ENCODE measurements at places on chromosomes 2 and 18.

GRCh38 chr2:220117025-220117424 lies 489.6 kb downstream of the SLC4A3 start:
- no peaks in the 10 kb centered on the region for H3K4me1 ChIP-seq
- no peak overlapping the region for H3K27ac ChIP-seq
- no peak for DNase-seq
- H3K27me3 ChIP-seq: no peaks in the 10 kb centered on the region
- H3K36me3 ChIP-seq: no peaks in the 10 kb centered on the region

DNA sequence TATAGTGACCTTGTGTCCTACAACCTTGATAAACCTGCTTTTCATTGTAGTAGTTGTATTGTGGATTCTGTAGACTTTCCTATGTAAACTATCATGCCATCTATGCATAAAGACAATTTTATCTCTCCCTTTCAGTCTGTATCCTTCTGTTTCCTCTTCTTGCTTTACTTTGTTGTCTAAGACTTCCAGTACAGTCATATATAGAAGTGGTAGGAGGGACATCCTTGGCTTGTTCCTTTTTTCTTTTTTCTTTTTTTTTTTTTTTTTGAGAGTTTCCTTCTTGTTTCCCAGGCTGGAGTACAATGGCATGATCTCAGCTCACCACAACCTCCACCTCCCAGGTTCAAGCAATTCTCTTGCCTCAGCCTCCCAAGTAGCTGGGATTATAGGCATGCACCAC lies 39.7 kb downstream of the UBE2F start:
- H3K27ac ChIP-seq: no peak overlapping the region
- H3K4me1 ChIP-seq: no peaks in the 10 kb centered on the region
- H3K36me3 ChIP-seq: peaks cover 16% of the 10 kb centered on the region
- H3K4me3 ChIP-seq: no peak overlapping the region
- no peaks in the 10 kb centered on the region for H3K27me3 ChIP-seq

DNA sequence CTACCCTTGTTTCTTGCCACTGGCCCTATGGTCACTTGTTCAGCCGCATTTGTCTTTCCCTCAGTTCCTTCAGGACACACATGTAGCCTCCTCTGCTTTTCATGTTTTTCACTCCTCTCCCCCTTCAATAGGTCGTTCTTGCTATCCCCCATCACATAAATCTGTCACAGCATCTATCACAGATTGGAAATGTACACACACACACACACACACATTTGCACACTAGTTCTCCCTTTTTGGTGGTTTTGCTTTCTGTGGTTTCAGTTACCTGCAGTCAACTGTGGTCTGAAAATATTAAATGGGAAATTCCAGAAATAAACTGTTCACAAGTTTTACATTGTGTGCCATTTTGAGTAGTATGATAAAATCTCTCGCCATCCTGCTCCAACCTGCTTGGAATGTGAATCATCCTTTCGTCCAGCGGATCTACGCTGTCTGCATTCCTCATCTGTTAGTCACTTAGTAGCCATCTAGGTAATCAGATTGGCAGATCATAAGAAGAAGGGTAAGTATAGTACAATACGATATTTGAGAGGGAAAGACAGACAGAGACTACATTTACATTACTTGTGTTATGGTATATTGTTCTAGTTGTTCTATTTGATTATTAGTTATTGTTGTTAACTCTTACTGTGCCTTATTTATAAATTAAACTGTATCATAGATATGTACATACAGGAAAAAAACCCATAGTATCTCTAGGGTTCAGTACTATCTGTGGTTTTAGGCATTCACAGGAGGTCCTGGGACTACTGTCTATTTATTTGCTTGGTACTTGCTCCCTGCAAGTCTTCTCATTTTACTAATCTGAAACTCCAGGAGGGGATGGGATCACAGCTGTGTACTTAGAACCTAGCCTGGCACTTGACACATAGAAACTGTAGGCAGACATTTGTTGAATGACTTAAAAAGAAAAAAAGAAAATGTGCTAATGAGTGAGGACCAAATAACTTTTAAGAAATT lies 86.1 kb upstream of the PNPT1 start:
- no peaks in the 10 kb centered on the region for H3K4me1 ChIP-seq
- H3K36me3 ChIP-seq: no peaks in the 10 kb centered on the region
- no peak overlapping the region for H3K4me3 ChIP-seq
- no peak for DNase-seq

DNA sequence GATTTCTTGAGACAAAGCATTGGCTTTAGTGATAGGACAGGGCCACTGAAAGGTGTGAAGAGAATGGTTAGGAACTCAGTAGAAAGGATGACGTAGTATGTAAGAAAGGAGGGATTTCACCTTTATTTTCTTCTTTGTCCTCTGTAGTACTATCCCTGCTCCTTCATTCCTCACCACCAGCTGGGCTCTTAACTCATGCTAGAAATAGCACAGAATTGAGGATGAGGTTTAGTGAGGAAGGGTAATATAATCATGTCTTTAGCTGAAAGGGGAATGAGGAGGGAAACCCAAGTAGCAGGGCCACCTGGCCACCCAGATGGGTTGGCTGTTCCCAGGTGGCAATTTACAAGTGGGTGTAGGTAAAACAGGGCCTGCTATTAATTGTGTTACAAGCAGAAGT lies 15.2 kb downstream of the ACVR2A start:
- H3K4me1 ChIP-seq: peaks cover 4% of the 10 kb centered on the region
- H3K27ac ChIP-seq: no peak overlapping the region
- H3K27me3 ChIP-seq: no peaks in the 10 kb centered on the region
- H3K36me3 ChIP-seq: no peaks in the 10 kb centered on the region
- DNase-seq: no peak
- no peak overlapping the region for H3K4me3 ChIP-seq

- DNase-seq: peak; percentile 43
- H3K4me1 ChIP-seq: no peaks in the 10 kb centered on the region
- H3K4me3 ChIP-seq: no peak overlapping the region
- no peaks in the 10 kb centered on the region for H3K27me3 ChIP-seq
- H3K27ac ChIP-seq: no peak overlapping the region
- no peaks in the 10 kb centered on the region for H3K36me3 ChIP-seq
Observed at GRCh38 chr2:2827761-2828221, 496.7 kb upstream of the MYT1L start.

- H3K4me3 ChIP-seq: no peak overlapping the region
- H3K27ac ChIP-seq: no peak overlapping the region
- no peaks in the 10 kb centered on the region for H3K4me1 ChIP-seq
- DNase-seq: no peak
- no peaks in the 10 kb centered on the region for H3K27me3 ChIP-seq
- no peaks in the 10 kb centered on the region for H3K36me3 ChIP-seq
Observed at GRCh38 chr2:141417246-141417797, 713.5 kb downstream of the LRP1B start.

- no peaks in the 10 kb centered on the region for H3K36me3 ChIP-seq
- no peaks in the 10 kb centered on the region for H3K4me1 ChIP-seq
- no peak overlapping the region for H3K4me3 ChIP-seq
- no peak overlapping the region for H3K27ac ChIP-seq
- DNase-seq: no peak
Observed at GRCh38 chr2:176502619-176503018, 233.4 kb downstream of the MTX2 start.

GRCh38 chr18:14978962-14979535 lies 231.1 kb downstream of the ANKRD30B start:
- no peaks in the 10 kb centered on the region for H3K27me3 ChIP-seq
- H3K27ac ChIP-seq: no peak overlapping the region
- no peak overlapping the region for H3K4me3 ChIP-seq

DNA sequence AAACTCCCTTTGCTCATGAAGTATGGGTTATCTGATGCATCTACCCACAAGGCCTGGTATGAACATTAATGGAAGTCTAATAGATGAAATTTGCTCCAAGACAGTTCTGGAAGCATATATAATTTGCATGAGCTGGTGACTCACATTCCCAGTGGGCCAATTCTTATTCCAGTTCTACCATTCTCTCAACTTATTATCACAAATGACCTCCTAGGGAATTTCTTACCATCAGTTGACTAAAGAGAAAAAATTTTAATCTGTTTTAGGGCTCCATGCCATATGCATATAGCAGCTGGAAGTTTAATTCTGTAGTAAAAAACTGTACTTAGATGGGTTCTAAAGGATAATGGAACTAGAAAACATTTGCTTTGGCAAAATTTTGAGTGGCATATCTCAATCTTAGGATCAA lies 165.2 kb upstream of the COL3A1 start:
- no peaks in the 10 kb centered on the region for H3K27me3 ChIP-seq
- no peak for DNase-seq

DNA sequence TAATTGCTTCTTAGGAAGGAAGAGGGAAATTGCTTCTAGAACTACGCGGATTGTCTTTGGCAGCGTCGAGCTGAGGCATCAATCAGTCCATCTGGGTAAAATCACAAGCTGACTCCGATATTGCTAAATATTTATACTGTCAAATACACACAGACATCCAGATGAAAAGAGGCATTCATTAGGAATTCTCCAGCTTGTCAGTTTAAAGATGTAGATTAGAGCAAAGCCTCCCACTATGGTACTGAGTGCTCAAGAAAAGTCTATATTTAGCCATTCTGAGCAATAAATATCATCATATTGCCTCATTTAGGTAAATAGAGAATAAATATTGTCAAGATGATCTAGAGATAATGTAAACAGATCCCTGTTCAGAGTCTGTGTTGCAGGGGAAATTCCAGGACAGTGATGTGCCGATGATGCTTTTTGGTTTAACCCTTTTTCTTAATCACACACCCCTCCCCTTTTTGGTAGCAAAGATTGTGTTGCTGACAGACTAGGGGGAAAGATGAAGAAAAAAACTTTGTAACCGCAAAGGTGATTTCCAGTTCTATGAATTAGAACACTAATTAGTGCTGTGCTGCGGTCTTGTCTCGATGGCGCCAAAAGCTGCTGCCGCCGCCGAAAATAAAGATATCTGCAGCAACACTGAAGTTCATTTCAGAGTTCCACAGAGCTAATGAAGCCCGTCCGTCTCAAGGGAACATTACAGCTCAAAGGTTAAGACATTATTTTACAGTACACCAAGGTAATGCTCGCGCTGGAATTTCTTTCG lies 171.8 kb downstream of the PTGR3 start:
- H3K27ac ChIP-seq: no peak overlapping the region
- no peak overlapping the region for H3K4me3 ChIP-seq
- no peaks in the 10 kb centered on the region for H3K27me3 ChIP-seq

- no peaks in the 10 kb centered on the region for H3K4me1 ChIP-seq
- no peak overlapping the region for H3K27ac ChIP-seq
- H3K4me3 ChIP-seq: no peak overlapping the region
Observed at GRCh38 chr2:161273038-161273760, 35.0 kb upstream of the PSMD14 start.

- no peaks in the 10 kb centered on the region for H3K27me3 ChIP-seq
- no peaks in the 10 kb centered on the region for H3K36me3 ChIP-seq
- no peak overlapping the region for H3K27ac ChIP-seq
- no peak overlapping the region for H3K4me3 ChIP-seq
Observed at GRCh38 chr2:148984449-148984848, 54.0 kb upstream of the LYPD6B start.

DNA sequence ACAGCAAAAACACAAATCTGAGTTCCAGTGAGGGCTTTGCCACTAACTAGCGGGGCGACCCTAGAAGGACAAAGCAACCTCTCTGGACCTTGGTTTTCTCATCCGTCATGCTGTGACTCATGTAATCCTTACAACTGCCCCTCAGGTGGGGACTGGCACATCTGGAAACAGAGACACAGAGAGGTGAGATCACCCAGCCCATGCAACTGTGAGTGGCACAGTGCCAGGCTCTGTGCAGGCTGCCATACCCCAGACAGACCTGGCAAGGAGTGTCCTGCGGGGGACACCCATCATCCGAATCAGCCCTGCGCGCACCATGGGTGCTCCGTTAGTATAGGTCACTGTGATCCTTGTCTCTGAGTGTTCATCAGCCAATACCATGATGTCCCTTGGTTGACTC lies 198.3 kb downstream of the SMAD7 start:
- no peak for DNase-seq
- H3K36me3 ChIP-seq: no peaks in the 10 kb centered on the region
- peaks cover 4% of the 10 kb centered on the region for H3K4me1 ChIP-seq
- H3K27me3 ChIP-seq: no peaks in the 10 kb centered on the region

GRCh38 chr2:134402410-134402809 lies 148.5 kb downstream of the MGAT5 start:
- peaks cover 18% of the 10 kb centered on the region for H3K36me3 ChIP-seq
- H3K4me3 ChIP-seq: no peak overlapping the region
- no peak overlapping the region for H3K27ac ChIP-seq
- DNase-seq: no peak
- H3K27me3 ChIP-seq: no peaks in the 10 kb centered on the region

GRCh38 chr2:138103156-138103555 lies 138.9 kb downstream of the HNMT start:
- H3K4me1 ChIP-seq: no peaks in the 10 kb centered on the region
- H3K36me3 ChIP-seq: no peaks in the 10 kb centered on the region
- no peaks in the 10 kb centered on the region for H3K27me3 ChIP-seq
- H3K4me3 ChIP-seq: no peak overlapping the region

DNA sequence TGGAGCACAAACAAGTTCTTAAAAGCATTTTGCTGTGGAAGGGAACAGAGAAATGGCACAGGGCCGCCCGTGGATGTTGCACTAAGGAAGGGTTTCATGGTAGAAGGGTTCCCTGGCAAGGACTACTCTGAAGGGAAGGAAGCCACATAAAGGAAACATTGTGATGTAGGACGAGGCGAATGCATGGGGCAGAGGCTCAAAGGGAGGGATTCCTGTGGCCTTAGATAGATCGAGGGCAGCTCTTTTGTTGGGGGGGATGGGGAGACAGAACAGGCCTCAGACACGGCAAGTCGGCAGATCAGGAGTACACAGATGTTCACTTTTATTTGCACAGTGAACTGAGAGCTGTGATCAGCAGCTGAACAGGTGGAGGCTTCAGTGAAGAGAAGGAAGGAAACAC lies 205.4 kb downstream of the SNTG2 start:
- H3K4me3 ChIP-seq: no peak overlapping the region
- H3K36me3 ChIP-seq: no peaks in the 10 kb centered on the region
- H3K4me1 ChIP-seq: no peaks in the 10 kb centered on the region

GRCh38 chr2:191566344-191566743 lies 111.6 kb upstream of the NABP1 start:
- H3K4me3 ChIP-seq: no peak overlapping the region
- H3K36me3 ChIP-seq: no peaks in the 10 kb centered on the region
- H3K27ac ChIP-seq: no peak overlapping the region
- H3K4me1 ChIP-seq: peaks cover 13% of the 10 kb centered on the region

- no peaks in the 10 kb centered on the region for H3K36me3 ChIP-seq
- no peak overlapping the region for H3K4me3 ChIP-seq
- H3K27me3 ChIP-seq: no peaks in the 10 kb centered on the region
- no peak overlapping the region for H3K27ac ChIP-seq
- no peak for DNase-seq
Observed at GRCh38 chr2:17136231-17136630, 382.0 kb downstream of the RAD51AP2 start.

- no peak for DNase-seq
- no peaks in the 10 kb centered on the region for H3K27me3 ChIP-seq
- no peaks in the 10 kb centered on the region for H3K4me1 ChIP-seq
- H3K27ac ChIP-seq: no peak overlapping the region
- H3K4me3 ChIP-seq: no peak overlapping the region
- H3K36me3 ChIP-seq: no peaks in the 10 kb centered on the region
Observed at GRCh38 chr18:59842947-59843346, 56.8 kb upstream of the PMAIP1 start.

DNA sequence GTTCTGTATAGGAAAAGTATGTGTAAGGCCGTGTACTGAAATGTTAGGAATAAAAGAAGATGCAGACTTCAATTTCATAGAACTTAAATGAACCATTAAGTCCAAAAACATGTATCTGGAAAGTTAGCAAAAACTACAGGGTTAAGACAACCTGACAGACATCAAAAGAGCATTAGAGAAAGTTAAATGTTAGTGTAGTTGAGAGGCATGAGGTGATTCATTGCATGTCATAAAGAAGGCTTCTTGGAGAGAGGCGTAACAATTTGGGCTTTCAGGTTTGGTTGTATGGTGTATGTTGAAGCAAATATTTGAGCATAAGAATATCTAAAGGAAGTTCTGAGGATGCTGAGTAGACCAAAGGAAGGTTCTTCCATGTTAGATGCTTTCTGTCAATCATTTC lies 6.3 kb downstream of the EPC2 start:
- no peaks in the 10 kb centered on the region for H3K27me3 ChIP-seq
- H3K4me1 ChIP-seq: peaks cover 53% of the 10 kb centered on the region
- no peak overlapping the region for H3K4me3 ChIP-seq
- no peaks in the 10 kb centered on the region for H3K36me3 ChIP-seq

Measured in upper lobe of right lung (tissue), 1 donor.